ENCODE measurements at places on chromosomes 1 and 21.

DNA sequence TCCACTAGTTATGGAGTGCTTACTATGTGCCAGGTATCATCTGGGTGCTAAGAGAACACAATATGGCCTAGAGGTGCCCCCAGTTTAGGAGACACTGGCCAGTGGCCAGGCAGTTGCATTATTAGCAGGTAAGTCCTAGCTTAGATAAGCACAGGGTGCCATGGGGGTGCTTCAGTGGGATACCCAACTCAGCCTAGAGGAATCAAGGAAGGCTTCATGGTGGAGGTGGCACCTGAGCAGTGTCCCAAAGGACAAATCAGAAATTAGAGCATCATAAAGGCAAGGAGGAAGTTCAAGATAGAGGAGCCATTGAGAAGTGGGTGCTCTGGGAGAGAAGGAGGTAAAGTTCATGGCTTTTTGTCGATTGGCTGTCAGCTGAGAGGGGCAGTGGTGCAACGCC lies 31.9 kb upstream of the PKP1 start:
- no peak for DNase-seq

DNA sequence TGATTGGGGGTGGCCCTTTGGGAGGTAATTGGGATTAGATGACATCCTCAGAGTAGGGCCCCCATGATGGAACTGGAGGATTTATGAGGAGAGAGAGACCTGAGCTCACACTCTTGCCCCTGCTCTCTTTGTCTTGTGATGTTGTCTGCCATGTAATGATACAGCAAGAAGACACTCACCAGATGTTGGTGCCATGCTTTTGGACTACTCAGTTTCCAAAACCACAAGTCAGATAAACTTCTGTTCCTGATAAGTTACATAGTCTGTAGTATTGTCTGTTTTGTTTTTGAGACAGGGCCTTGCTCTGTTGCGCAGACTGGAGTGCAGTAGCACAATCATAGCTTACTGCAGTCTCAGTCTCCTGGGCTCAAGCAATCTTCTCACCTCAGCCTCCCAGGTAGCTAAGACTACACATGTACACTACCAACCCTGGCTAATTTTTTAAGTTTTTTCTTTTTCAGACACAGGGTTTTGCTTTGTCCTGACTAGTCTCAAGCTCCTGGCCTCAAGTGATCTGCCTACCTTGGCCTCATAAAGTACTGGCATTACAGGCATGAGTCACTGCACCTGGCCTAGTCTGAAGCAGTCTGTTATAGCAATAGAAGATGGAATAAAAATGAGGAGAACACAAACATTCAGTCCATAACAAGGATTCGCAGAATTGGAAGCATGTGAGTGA lies 115.0 kb upstream of the GALNT2 start:
- DNase-seq: no peak

- no peak for DNase-seq
These were observed 2.1 kb downstream of the FBLIM1 start for GRCh38 chr1:15760520-15761211.

DNA sequence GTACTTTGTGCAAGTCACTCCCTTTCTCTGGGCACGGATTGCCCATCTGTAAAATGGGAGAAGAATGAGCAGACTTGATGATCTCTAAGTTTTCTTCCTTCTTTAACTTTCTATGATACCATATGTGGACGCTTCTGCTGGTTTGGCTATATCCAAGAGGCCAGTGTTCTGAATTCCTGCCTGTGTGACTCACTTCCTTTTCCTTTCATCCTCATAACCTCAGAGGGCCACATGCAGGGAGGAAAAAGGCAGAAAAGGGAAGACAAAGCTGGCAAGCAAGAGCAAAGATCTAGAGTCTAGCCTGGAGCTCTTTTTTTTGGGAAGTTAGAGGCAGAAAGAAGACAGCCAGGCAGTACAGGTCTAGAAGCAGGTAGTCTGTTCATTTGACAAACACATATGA lies 151.2 kb downstream of the OMA1 start:
- DNase-seq: no peak

- DNase-seq: no peak
These were observed 65.5 kb upstream of the CR1L start for GRCh38 chr1:207579436-207579799.

DNA sequence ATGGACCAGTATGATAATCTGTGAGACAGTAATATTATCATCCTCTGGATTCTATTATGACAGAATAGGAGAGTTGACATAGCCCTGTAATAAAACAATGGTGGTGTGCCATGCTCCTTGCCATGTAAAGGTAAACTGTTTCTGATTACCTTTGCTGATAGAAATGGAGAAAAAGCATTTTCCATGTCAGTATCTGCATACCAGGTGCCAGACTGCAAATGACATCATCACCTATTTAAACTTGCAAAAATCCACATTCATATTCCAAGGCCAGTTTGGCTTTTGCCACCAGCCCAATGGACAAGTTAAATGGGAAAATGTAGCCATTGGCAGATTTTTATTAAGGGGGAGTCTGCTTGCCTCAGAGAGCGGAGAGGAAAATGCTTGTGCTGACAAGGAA lies 23.9 kb upstream of the ABCD3 start:
- no peak for DNase-seq

DNA sequence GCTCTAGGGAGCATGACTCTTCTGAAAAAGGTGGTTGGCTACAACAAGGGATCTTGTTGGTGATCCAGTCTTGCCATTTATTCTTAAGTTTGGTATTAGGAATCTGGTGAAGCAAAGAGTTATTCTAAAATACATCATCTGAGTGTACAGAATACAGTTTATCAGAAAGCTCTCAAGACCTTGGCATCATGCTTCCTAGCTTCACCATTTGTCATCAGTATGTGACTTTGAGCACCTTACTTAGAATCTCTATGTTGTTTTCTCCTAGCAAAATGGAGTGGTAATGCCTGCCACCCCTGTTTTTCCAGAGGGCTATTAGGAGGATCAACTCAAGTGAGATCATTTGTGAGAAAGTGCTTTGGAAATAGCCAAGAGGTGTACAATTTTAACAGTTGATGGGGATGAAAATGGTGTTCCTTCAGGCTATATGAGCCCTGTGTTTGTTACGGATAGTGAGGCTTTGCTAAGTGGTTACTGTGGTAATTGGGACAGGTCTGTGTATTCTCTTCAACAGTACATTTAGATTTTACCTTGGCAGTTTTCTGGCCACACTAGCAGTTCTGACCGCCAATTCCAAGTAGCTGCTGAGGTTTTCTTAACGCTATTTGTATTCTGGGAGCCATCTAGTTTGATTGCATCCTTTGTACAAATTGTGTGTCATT lies 120.5 kb downstream of the DISP1 start:
- DNase-seq: no peak

DNA sequence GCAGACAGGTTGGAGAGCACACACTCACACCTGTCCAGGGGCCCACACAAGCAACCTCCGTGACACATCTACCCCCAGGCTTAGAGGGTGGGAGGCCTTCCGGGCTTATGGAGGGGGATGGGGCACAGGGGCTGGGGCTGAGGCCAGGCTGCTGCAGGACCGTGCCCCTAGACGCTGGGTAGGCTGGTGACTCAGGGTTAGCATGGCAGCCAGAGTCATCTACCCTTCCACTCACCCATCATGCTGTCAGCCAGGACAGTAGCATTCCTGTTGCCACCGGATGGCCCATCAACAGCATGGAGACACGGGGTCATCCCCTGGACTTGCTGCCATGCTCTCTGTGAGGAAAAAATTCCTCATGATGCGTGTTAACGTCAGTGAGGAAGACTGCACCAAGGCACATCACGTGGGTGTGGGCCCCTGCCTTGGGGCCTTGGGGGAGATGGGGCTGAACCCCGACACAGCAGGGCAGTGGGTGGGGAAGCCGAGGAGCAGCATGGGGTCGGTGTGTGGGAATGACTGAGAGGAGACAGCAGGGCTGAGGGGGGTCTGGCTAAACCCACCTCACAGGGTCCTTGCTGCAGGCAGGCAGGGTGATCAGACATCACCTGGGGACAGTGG lies 52.8 kb downstream of the WNT9A start:
- no peak for DNase-seq

DNA sequence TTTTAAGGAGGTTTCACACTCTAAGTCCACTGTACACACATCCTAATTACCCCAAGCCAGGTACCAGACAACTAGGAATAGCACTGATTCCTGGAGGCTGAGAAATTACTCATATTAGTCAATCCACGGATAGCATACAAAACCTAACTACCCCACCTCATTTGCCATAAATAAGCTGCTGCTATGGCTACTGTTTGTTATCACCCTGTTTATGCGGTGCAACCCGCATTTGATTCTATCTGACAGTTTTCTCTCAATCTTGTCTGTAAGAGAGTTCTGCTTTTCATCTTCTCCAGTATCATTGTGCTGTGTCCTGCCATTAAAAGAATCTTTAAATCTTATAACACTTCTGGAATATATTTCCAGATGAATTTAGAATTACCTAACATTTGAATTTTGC lies 1496.5 kb downstream of the PLA2G4A start:
- no peak for DNase-seq

DNA sequence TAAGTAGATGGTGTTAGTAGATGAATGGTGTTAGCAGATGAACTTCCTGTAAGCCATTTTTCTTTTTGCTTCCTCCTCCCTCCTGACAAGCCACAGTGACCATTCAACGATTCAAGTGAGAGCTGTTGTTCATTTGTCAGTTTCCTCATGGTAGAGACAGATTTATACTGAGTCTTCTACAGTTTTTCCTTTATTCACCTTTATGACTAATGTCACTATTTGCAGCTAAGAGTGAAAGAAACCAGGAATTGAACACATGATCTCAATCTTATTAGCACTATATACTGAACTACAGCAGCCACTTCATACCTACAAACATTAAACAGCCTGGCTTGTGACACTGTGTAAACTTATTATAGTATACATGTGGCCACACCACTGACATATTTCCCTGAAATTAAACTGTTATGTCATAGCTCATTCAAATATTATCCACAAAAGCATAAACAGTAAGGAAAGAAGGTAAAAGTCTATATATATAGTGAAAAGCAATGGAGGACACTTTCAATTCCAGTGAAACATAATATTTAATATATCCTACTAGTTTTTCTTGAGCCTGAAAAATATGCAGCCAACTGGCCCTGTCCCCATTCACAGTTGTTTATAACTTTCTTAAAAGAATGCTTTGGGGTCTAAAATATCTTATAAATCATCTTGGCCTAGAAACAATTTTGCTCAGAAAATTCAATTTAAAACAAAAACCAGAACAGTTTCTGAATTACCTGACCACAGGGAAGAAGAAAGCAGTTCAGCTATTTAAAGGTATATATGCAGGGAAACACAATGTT lies 566.9 kb upstream of the ZRANB2 start:
- no peak for DNase-seq

GRCh38 chr1:98045767-98046641 lies 125.2 kb upstream of the DPYD start:
- DNase-seq: no peak

DNA sequence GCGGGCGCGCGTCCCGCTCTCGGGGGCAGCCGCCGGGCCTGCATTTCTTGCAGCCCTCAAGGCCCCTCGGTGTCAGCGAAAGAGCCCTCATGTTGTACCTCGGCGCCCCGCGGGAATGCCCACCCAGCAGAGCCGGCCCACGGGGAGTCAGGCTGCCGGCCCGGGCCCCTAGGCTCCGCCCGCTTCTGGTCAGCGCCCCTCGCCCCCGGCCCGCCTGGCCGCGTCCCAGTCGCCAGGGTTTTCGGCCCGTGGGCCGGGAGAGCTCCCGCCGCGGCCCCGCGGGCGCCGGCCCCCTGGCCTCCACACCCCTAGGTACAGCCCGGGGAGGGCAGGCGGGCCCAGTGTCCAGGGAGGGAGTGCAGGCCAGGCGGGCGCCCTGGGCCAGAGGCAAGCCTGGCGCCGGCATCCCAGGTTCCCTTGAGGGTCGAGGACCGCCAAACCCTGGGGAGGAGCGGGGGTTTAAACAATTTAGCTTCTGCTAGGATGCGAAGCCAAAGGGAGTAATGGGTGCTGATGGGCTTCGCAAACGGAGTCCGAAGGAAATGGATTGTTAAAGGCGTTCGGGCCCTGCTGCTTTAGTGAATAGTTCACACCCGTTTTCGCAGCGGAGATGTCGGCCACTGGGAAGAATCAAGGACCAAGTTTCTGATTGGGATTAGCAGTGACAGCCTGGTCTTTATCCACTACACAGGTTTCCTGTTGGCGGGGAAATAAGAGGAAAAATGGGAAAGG lies 486 bp upstream of the KCNA3 start:
- no peak for DNase-seq
